ENCODE measurements at places on chromosomes 1 and 21.

- DNase-seq = no peak
Measured at GRCh38 chr1:181659321-181659957, 176.1 kb downstream of the CACNA1E start.

GRCh38 chr1:101264697-101265096 lies 27.9 kb downstream of the S1PR1 start:
- no peak for DNase-seq

DNA sequence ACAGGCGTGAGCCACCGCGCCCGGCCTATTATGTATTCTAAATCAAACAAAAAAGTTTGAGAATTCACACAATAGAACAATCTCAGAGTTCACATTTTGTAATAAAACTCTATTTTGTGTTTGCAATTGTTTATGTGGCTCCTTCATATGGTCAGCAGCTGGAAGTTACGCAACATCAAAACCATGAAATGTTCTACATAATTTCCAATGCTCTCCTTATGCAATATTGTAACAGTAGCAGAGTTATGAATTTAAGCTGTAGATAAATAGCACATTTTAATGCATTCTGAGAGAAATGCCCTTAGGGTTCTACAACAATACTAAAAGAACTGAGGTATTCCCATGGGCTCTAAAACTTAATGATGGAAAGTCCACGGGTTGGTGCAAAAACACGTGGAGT lies 62.3 kb upstream of the COL11A1 start:
- no peak for DNase-seq

- no peak for DNase-seq
Measured at GRCh38 chr21:16421007-16421406, 691.2 kb downstream of the USP25 start.

Measured in H54 (cell line).